ENCODE measurements at places on chromosomes 5 and 9.

GRCh38 chr5:58855851-58856739 is 273.2 kb downstream of the RAB3C start:
- no peak for DNase-seq

DNA sequence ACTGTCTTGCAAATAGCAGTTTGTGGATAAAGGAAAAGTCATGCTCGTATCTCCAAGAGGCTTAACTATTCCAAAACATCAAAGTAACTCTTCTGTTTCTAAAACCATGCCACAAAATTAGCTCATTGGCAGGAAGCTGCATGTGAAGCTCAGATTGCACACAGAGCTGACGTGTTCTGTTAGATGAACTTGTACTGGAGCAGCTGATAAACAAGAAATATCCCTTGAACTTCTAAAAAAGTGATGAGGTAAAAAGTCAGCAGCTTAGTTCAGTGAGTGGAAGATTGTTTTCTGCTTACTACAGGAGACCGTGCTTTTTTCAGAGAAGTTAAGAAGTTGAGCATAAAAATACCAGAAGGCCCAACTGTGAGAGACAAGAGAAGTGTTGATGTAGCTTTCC is 113.2 kb downstream of the SLC12A2 start:
- no peak for DNase-seq

- no peak for DNase-seq
Observed at GRCh38 chr5:90598293-90598692, 39.7 kb downstream of the ADGRV1 start.

- peak; percentile 48 for DNase-seq
Observed at GRCh38 chr9:94681508-94681907, 42.2 kb upstream of the FBP1 start.

DNA sequence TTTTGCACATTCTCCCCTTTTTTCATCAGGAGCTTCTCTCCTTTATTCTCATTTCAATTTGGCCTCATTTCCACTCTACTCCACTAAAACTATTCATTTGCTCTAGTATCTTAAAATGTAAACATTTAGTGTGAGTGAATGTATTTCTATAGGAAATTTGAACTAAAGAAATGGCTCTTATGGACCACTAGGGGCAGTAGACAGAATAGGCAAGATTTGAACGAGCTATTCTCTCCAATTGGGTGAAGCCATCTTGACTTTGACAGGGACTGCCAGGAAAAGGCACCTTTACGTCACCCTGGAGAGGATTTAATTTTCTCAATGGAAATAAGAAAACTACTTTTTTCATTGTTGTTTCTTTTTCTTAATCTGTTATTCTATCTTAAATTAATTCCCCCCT is 666.3 kb downstream of the DNAH5 start:
- DNase-seq, result no peak

- peak; percentile 9 for DNase-seq
Observed at GRCh38 chr9:93268551-93269314, 84.8 kb downstream of the WNK2 start.

DNA sequence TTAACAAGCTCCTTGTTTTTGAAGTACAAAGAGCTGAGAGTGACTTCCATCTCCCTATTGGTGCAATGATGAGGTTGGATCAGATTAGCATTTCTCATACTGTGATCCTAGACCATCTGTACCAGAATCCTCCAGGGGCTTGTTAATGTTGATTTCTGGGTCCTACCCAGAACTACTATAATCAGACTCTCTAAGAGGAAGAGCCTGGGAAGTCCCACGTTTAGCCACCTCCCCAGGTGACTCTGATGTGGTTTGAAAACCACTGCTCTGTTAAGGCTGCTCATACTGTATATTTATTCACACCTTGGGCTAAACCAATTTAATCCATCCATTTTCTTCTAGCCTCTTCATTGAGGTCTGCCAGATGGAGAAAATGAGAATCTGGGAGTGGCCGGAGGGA is 49.6 kb upstream of the SMIM32 start:
- DNase-seq, result no peak

DNA sequence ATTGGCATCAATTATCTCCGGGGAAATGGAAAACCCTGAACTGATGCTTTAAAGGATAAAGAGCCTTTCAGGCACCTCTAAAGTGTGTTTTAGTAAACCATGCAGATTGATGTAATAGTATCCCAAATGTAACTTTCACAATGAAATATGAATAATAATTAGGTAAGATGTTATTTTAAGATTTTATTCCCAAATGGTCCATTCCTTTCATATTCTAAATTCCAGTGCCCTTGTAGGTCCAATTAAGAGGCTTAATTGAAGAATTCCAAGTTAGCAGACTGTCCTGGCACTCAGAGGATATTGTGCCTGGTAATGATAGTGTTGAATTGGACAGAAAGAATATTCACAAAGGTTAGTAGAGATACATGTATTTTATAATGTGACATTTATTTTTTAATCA is 352.5 kb upstream of the NUDT12 start:
- DNase-seq, result no peak

GRCh38 chr9:23850242-23850689 is 24.2 kb upstream of the ELAVL2 start:
- DNase-seq, result no peak

DNA sequence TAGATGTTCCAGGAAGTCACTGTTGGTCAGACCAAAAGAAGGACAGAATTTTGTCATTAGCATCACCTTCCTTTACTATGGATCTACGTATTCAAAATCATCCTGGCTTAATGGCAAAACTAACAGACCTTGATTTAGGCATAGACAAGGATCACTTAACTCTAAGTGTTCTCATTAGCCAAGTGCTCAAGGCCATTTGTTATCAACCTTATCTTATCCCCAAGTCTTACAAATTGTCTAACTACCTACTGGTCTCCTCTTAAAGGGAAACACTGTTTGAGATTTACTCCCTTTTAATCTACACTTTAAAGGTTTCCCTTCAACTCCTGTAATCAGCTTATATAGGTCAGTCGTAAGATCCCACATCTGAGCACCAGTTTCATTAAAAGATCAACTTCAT is 1197.5 kb upstream of the C9orf72 start:
- DNase-seq, result no peak

Data from stimulated activated CD4-positive, alpha-beta T cell treated with anti-CD3 and anti-CD28 coated beads, Interleukin-12 subunit alpha, Interleukin-12 subunit beta, amount 100 ng/mL, for 24 hours (primary cell).